Activated T-cell treated with anti-CD3 and anti-CD28 coated beads, Interleukin-2, amount 50 U/mL, for 72 hours (primary cell): ENCODE measurements at places on chromosomes 7 and 10. TPM values are rescaled to one million over a fixed set of nuclear protein-coding genes. Genes with fewer than 3 reads are reported as not detected.

ADRB1 gene
- total RNA-seq: not detected

DNA sequence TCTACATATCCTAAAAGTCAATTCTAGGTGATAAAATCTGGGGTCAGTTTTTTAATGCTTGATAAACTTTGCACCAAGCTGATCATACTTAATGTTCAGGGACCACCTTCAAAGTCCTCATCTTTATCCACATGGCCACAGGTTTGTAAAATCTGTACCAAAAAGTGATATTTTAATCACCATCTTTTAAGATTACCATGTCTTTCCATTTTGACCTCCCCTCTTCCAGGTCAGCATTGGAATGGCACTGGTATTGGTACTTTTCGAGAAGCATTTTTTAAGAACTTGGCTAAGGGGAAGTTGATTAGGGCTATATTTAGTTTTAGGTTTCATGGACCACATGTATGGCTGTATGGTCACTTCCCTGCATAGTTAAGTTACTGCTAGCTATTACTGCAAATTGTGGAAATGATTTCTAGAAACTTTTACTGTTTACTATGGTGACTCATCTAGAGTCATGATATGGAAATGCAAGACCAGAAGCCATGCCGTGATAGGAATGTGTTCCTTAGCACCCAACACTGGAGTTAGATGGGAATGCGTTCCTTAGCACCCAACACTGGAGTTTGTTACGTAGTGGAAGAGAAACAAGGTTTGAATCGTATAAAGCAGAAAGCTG is 50.8 kb upstream of the ABLIM1 start:
- no peak overlapping the region for H3K27ac ChIP-seq
- H3K4me1 ChIP-seq: no peaks in the 10 kb centered on the region
- H3K36me3 ChIP-seq: no peaks in the 10 kb centered on the region
- no peak overlapping the region for H3K4me3 ChIP-seq

DNA sequence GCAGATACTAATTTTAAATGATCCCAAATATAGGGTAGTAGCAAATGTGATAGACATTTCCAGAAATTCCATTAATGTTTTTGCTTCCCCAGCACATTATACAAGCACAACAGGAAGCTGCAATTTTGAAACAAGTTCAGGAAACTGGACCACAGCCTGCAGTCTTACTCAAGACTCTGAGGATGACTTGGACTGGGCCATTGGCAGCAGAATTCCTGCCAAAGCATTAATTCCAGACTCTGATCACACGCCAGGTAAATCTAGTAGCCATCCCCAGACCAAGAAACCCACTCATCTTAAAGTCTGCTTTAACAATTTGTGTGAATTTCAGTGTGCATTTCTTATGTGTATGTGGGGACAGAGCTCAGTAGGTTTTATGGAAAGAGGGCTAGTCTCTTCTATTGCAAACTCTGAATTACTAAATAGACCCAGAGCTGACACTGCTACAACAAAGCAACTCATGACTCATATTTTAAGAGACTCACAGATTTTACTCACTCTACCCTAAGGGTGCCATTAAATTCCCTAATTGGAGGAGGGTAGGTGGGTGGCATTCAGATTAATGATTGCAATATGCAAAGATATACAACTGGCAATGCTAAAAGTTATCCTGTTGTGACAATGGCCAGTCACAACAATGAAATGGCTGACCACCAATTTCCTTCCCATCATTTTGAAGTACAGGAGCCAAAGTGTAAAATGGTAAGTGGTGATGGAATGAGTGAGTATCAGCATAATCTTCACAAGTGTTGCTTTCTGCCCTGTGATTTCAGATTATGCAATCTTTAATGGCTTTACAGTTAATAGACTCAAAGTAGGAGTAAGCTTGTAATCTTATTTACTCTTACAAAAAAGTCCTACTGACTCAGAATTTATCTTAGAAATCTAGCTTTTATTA is 317.6 kb upstream of the PLXDC2 start:
- H3K27ac ChIP-seq: no peak overlapping the region
- no peaks in the 10 kb centered on the region for H3K27me3 ChIP-seq
- H3K4me1 ChIP-seq: no peaks in the 10 kb centered on the region

- H3K27me3 ChIP-seq: peaks cover 10% of the 10 kb centered on the region
- H3K4me1 ChIP-seq: no peaks in the 10 kb centered on the region
Measured at GRCh38 chr7:138008588-138009349, 6.9 kb upstream of the CREB3L2 start.

IMPDH1 gene
- 39.5 TPM for total RNA-seq

- H3K27me3 ChIP-seq: no peaks in the 10 kb centered on the region
- no peaks in the 10 kb centered on the region for H3K36me3 ChIP-seq
- DNase-seq: no peak
- H3K4me1 ChIP-seq: no peaks in the 10 kb centered on the region
- H3K27ac ChIP-seq: no peak overlapping the region
Measured at GRCh38 chr10:35691522-35692236, 49.6 kb upstream of the FZD8 start.
